ENCODE measurements at places on chromosomes 13 and 19.
A peak's percentile ranks its signal among the peaks of the same experiment; 100 is the strongest.

- no peak for DNase-seq
Measured at GRCh38 chr19:1276628-1277022, 1.3 kb downstream of the FAM174C start.

GRCh38 chr13:36912973-36913372, 7.1 kb downstream of the SMAD9 start:
- no peak for DNase-seq

DNA sequence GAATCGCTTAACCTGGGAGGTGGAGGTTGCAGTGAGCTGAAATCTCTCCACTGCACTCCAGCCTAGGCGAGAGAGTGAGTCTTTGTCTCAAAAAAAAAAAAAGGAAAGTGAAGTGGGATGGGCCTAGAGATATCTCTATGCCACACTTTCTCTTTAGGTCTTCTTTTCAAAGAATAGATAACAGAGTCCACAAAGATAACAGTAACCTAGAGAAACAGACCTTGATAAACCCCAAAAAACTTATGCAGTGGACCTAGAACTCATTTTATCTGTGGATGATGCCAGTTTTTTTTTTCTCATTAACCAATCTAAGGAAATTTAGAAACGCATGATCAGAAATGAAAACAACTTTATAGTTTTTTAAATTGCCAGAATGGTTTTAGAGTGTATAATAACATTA, 227.4 kb downstream of the LHFPL6 start:
- DNase-seq, result no peak

DNA sequence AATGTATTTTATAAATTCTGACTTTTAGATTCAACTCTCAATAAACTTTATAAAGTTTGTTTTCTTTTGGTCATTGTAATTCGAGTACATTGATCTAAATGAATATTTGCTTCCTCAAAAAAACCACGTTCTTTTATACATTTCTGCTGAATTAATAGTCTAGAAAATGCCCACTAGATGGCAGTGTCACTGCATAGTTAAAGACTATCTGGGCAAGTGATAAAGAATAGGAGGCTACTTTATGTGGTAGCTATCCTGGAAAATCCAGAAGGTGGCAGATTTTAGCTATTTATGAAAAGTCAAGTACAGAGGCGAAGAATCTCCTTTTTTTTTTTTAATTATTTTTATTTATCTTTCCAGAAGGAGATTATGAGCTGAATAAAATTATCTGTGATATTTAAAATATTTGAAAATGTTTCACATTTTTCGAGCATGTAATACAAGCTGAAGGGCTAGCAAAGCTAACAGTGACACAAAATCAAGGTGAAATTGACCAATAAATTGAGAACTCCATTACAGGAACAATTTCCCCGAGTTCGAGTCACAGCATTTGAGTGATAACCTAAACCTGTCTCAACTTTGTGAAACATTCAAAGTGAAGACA, 221.8 kb downstream of the OLFM4 start:
- DNase-seq, result peak; percentile 47

DNA sequence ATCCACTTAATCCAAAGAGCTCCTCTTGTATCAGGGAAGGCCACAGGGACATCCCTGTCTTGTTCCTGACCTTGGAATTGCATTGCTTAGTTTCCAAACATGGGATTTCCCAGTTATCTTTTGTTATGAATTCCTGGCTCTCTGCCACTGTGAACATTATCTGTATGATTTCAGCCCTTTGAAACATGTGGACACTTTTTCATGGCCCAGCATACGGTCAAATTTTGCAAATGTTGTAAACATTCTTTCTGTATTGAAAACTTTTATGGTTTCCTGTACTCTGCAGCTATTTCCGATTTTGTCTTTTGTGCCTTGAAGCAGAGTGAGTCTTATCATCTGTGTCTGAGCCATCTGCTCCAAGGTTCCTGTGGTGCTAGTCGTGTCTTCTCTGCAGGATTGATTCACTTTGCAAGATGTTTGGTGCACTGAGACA, 4.5 kb upstream of the CFAP97D2 start:
- DNase-seq, result no peak

- peak; percentile 14 for DNase-seq
Measured at GRCh38 chr13:73000027-73000674, 58.7 kb upstream of the KLF5 start.

DNA sequence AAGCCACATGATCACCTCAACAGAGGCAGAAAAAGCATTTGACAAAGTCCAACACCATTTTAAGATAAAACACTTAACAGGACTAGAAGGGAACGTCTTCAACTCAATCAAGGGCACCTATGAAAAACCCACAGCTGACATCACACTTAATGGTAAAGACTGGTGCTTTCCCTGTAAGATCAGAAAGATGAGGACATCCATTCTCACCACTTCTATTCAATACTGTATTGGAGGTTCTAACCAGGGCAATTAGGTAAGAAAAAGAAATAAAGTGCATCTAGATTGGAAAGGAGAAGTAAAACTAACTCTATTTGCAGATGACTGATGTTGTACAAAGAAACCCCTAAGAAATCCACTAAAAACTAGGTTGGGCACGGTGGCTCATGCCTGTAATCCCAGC, 11.2 kb upstream of the AKAP8 start:
- DNase-seq, result no peak

DNA sequence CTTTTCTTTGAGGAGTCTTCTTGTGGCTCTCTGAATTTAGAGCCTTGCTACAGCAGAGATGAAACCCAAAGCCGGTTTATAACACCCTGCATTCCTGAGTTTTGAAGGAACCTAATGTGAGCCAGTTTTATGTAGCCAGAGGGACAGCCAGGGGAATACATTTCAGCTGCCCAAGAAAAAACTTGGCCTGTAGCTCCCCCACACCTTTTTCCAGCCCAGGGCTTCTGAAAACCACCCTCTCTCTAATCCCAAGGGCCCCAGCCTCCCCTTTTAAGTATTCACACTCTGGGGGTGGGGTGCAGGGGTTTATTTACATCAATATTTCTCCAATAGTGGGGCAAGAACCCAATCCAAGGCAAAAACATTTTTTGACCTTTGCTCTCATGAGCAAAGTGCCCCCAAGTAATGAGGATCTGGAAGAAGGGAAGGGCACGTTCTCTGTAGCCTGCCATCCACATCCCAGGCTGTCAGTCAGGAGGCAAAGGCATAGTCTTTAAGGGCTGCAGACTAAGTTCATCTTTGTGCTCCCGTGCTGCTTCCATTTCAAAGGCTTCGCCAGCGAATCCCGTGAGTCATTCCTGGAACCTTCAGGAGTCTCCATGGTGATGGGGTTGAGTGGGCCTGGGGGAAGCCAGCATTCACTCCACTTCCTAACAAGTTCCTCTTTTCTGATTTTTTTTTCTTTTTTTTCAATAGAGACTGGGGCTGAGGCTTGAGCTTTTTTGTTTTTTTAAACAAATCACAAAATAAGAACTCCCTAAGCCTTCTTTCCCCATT, 33.2 kb upstream of the MEDAG start:
- DNase-seq, result peak; percentile 44

DNA sequence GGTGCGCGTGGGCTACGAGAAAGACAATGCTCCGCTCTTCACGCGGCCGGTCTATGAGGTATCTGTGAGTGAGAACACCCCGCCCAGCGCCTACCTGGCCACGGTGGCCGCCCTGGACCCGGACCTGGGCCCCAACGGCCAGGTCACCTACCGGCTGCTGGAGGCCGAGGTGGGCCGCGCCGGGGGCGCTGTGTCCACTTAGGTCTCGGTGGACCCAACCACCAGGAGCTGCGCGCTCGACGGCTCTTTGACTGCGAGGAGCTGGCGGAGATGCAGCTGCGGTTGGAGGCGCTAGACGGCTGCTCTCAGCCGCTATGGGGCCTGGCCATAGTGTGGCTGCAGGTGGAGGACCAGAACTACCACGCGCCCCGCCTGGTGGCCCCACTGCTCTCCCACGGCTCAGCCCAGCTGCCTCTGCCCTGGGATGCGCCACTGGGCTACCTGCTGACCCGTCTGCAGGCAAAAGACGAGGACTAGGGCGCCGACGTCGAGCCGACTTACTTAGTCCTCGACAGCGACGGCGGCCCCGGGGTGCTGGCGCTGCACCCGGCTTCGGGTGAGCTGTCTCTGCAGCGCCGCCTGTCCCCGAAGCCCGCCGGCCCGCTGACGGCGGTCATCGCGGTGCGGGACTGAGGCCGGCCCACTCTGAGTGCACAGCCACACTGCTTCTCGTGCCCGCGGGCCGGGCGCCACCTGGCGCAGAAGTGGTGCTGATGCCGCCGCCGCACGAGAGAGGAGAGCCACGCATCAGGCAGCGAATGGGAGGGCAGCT, 173.0 kb downstream of the OLFM4 start:
- DNase-seq, result no peak

DNA sequence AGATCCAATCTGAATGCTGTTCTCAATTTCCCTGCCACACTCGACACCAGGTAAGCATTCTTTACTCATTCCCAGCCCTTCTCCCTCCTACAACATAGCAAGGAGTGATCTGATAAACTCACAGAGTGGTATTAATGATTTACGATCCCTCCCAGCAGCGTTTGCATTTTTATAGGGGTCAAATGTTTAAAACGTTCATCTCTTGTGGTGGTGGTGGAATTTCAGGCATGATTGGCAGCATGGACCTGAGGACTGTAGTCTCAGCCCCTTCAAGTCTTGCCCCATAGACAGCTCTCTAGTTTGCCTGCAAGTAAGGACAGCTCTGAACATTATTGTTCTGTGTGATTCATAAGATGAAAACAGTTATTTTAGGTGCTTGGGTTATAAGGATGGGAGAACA, 565.7 kb downstream of the EFNB2 start:
- peak; percentile 92 for DNase-seq

GRCh38 chr19:46691104-46691503, 25.8 kb downstream of the PRKD2 start:
- no peak for DNase-seq

DNA sequence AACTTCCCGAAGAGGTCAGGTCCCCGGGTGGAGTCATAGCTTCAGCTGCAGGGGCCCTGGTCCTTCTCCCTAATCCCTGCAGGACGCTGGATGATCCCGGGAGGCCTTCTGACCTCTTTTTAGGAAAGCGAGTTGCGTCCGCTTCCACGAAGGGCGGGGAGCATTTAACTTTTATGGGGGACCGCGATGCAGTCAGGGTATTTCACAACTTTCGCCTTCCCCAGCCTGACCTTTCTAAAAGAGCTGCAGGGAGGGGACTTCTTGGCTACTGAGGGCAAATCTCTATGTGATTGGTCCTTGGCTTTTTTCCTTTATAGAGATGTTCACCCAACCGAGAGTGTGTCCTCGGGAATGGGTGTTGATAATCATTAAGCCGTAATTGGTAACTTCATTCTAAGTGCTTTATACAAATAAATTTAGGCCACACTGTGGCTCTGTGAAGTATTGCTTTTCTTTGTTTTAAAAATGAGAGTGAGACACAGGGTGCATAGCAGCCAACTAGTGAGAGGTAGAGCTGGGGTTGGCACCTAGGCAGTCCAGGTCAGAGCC, 778 bp downstream of the ZNF230 start:
- DNase-seq, result peak; percentile 17

- peak; percentile 91 for DNase-seq
Measured at GRCh38 chr19:40613690-40614621, 12.8 kb downstream of the LTBP4 start.

DNA sequence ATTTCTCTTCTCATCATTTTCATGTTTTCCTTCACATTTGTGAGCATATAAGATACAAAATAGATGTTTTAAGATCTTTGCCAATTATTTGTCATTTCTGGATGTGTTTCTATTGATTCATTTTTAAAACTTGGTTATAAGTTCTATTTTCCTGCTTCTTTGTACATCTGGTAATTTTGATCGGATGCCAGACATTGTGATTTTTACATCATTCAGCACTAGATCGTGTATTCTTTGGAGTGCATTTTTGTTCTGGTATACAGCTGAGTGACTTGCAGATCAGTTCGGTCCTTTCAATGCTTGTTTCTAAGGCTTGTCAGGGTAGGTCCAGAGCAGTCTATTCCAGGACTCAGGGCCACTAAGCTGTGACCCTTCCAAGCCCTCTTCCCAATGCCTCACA, 198.2 kb downstream of the KLF12 start:
- DNase-seq, result no peak

- DNase-seq, result peak; percentile 36
Measured at GRCh38 chr13:103188713-103189326, 122.6 kb upstream of the SLC10A2 start.
